ENCODE measurements at places on chromosomes 2 and 18.

DNA sequence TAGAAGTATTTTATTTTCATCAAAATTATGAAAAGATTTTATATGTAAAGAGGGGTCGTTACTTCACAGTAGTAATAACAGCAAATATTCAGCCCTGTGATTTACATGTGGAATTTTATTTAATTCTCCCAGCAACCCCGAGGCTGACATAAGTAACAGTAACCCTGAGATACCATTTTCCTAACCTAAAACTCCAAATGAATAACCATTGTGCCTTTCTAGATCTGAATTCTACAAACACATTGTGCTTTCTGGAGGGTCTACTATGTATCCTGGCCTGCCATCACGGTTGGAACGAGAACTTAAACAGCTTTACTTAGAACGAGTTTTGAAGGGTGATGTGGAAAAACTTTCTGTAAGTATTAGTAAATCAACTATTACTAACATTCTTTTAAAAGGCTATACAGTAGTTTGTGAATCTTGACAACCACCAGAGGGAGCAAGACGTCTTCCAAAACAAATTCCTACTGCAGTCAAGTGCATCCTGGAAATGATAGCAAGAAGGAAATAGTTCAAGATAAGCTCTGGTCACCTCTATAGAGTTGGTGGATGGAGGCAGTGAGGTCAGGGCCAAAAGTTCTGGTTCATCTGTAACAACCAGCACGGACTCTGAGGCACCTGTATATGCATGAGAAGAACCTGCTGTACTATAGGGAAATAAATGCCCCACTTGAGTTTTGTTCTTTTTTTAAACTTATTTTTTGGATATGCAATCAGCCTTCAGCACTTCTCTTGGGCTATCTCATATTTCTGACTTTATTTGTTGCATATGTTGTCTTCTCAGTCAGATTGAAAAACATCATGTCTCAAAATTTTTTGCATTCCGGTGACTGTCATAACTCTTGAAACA is 37.4 kb downstream of the ACTR2 start:
- peak; percentile 41 for DNase-seq

- DNase-seq, result peak; percentile 27
These were observed 17.9 kb downstream of the KCNIP3 start for GRCh38 chr2:95314964-95315611.

DNA sequence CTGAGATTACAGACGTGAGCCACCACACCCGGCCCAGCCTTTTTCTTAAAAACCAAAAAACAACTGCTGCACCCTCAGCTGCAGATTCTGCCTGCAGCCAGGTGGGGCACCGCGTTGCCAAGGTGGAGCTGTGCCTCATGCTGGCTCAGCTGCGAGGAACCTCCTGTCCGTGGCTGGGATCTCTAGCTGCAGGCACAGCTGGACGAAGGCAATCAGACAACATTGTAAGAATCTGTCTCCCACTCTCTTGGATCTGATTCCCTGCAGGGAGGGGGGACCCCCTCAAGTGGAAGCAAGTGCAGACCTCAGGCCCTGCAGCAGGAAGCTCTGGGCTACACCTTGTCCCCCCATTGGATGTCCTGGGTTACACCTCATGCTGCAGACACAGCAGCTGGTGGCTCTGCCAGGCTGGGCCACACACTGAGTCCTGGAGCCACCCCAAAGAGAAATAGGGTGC is 24.1 kb downstream of the CIDEA start:
- DNase-seq, result no peak

DNA sequence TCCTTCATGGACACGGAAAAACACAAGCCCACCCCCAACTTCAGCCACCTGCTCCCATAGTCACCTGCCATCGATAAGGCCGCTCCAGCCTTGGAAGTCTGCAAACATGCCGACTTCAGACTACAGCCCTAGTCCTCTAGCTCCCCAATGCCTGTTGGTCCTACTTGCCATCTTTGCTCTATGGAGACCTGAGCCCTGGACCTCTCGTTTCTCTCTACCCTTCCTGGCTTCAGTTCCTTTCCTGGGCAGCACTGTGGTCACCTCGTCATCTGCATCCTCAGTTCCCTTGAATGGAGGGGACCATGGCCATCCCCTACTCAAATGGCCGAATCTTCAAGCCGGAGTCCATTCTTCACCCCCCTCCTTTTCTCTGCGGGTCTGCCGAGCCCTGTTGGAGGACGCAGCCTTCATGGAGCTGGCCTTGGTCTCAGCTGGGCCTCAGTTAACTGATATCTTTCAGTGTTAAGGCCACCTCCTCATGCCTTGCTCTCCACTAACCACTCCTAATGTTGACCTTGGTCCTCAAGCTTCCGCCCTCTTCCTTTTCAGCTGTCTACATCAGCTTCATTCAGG is 47.7 kb upstream of the GBX2 start:
- no peak for DNase-seq

DNA sequence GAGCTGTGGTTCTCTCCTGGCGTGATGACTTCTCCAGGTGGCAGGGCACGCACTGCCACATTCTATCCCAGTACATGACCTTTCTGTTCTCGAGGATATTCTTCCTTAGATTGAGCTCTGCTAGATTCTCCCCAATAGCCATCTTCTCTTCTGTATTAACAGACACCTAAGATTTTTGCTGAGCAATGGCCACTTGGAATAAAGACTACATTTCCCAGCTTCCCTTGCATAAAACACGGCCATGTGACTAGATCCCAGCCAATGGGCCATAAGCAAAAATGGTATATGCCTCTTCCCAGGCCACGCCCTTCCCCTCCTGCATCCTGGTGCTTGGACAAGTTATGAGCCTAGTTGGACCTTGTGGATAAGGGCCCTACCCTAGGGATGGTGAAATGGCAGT is 82.1 kb downstream of the EIF2AK3 start:
- no peak for DNase-seq

DNA sequence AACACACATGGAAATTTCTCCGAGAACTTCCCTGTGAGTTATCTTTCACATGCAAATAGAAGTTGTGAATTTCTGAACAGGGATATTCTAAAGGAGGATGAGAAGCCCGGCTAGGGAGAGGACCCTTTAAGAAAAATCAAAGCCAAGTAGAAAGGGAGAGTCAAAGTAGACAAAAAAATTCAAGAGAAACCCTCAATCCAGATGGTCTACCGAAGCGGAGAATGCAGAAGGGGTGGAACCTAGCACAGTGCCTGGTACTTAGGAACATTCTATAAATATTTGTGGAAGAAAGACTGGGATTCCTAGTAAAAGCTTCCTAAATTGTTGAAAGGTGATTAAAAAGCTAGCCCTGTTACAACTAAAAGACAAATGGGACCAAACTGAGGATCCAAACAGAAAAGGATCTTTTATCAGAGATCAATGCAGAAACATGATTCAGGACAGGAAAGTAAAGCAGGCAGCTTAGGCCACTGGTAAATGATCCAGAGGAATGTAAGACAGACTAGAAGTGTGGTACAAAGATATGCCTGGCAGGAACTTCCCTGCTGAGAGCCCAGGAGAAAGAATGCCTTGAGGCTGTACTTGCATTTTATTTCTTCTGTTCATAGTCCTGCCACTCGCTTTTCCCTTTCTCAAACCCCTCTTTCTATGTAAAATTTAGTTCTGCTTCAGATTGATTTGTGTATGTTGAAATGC is 19.5 kb upstream of the GLS start:
- DNase-seq, result no peak

- no peak for DNase-seq
These were observed 226.0 kb downstream of the GULP1 start for GRCh38 chr2:188517549-188518215.

DNA sequence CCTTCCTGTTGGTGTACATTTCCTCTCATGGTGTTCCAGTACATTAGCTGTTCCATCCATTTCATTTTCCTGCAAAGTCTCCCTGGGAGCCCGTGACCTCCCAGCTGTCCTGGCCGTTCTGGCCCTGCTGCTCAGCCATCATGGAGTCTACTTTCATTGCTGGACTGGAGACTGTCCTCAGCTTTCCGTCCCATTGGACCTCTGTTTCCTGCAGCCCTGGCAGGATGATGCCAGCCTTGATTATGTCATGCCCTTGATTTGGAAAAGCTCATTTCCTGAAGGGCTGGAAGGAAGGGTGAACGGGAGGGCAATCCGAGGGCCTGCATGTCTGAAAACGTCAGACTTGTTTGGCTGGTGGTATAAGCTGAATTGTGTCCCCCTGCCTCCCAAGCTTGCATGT is 205.5 kb upstream of the HS6ST1 start:
- no peak for DNase-seq

DNA sequence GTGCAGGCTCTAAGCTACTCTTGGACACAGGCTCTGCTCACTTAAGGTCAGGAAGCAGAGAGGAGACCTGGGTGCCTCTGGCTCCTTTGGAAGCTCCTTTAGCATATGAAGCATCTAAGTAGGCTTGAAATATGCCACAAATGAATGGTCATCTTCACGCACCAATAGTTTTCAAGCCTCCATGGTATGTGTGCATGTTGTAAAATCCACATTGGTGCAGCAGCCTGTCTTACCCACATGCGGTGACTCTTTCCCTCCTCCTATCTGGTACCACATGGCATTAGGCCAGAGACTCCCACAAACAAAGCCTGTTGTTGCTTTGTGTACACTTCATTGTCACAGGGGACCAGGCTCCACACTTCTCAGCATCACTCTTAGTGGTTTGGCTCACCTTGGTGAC is 442.2 kb upstream of the RAB12 start:
- DNase-seq, result no peak

DNA sequence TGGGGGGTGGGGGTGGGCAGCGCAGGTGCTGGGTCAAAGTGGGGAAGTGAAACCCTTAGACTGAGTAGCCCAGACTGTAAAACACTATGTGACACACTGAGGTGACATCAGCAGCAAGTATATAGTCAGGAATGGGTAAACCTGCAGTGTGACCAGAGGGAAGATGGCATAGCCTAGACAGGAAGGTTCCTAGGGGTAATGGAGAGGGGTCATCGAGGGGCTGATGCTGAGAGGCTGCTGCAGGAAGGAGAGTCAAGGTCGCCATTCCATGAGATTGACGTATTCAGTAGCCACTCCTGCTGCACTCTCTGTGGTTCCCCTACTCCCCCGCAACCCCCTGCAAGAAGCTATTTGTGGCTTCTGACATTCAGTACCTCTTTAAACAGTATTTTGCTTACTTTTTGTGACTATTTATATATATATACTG is 111.7 kb downstream of the CHST9 start:
- DNase-seq, result no peak

DNA sequence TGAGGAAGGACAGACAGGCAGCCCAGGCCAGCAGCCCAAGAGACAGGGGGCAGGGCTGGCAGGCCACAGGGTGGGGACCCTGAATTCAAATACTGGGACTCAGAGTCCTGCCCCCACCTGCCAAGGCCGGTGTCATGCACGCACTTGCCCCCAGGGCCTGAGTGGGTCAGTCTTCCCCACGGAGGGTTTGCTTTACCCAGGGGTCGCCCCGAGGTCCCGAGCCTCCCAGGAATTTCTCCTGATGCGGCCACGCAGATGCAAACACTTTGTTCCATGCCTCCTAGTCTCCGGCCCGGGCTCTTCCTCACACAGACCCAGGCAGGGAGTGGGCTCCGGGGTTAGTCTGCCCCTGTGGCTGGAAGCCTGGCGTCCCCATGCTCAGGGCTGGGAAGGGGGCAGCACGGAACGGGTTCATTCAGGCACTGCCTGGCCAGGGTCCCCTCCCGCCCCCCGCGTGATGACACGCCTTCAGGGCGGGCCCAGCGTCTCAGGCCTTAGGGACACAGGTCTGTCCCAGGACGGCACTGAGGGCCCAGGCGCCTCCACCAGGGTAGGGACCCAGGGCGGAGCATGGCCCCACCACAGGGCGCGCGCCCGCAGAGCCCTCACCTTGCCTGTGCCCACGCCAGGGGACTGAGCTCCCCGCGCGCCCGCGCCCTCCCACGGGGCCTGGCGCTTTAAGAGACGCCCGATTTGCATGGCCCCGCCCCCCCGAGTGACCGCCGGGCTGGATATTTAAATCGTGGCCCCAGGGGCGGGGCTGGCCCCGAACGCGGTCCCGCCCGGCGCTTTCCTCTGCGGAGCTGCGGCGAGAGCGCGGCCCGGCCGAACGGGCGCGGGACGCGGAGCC is at the start of gene SNED1:
Gene SNED1, plus strand, starts transcription at position 763 of the 850 bp plus-strand sequence. CDS start 220 bp downstream, outside the sequence.
- DNase-seq, result peak; percentile 82

DNA sequence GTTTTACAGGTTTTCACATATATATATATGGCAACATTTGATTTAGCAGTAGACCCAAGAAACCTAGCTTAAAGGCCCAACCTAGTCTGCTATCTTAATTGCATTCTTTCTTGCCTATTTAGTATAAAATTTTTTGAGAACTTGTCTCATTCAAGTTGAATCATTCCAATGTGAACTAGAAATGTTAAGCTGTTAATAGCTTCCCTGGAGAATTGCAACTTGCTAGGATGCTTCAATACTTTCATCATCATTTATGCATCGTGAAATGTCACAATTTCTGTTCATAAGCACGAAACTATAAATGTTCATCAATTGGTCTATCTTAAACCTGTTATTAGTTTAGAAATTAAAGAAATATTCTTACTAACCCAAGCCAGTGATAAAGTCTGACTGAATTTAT is 217.6 kb downstream of the BABAM2 start:
- no peak for DNase-seq

DNA sequence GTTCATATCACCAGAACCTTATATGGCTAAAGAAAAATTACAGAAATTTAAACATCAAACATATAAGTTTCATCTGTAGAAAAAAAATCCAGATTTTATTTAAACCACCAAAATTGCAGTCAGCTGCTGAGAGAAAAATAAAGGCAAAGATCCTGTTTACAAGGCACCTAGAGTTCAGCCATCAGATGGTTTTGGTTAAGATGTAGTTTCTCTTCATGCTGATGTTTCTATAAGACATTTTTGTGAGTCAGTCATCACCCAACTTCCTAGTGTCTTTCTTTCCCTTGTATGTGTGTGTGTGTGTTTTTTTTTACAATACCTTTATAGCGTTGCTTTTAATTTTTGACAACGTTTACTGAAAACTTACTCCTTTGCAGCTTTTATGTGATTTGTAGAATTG is 26.1 kb upstream of the MMADHC start:
- no peak for DNase-seq

DNA sequence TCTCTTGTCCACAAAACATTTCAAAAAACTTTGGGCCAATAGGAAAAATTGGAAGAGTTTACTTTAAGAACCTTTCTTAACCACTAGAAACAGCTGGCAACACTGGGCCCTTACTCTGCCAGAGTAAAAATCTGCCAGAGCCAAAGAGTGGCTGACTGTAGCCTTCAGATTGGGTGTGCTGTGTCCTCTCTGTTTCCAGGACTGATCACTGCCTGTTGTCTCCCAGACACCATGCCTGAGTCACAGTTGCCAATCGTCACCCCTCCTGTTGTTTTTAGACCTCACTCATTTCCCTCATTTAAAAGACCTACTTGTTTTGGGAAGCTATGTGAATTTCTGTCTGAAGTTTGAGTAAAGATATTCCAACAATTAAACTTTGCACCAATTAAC is 159.1 kb downstream of the PPP1R1C start:
- DNase-seq, result no peak

GRCh38 chr18:48412339-48412929 is 3.3 kb upstream of the ZBTB7C start:
- DNase-seq, result peak; percentile 58

- no peak for DNase-seq
These were observed 2.6 kb downstream of the GRHL1 start for GRCh38 chr2:9954136-9954535.

DNA sequence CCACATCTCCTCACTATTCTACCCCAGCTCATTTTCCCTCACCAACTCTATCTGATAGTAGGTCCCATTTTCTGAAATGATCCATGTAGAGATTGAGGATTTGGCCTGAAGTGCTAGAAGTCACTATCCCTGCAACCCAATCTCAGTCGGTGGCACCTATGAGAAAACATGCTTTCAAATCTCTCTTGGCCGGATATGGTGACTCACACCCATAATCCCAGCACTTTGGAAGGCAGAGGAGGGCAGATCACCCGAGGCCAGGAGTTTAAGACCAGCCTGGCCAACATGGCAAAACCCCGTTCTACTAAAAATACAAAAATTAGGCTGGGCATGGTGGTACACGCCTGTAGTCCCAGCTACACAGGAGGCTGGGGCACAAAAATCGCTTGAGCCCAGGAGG is 19.1 kb upstream of the MARCHF4 start:
- no peak for DNase-seq
